Activated naive CD4-positive, alpha-beta T cell treated with anti-CD3 and anti-CD28 coated beads for 36 hours (primary cell): ENCODE measurements at places on chromosomes 6 and 20. TPM values are rescaled to one million over a fixed set of nuclear protein-coding genes. Genes with fewer than 3 reads are reported as not detected.

The HMGCLL1 gene
- not detected for total RNA-seq

DNA sequence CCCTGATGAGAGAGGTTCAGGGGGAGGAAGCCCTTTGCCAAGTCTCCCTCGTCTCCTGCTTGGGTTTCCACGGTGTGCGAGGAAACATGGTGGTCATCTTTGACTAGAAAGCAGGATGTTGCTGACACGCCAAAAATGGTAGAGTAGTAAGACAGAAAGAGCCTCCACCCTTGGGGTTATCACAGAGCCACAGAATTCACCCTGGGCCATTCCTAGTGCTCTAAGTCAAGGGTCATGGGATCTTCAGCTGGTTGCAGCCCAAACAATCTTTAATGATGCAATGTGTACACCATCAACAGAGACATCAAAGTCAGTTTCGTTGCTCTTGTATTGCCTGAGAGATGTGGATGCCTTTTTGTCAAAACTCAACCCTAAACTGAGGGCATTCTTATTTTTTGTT is 201.9 kb downstream of the LY86 start:
- DNase-seq: no peak

The PSORS1C2 gene
- not detected for total RNA-seq

- no peak for DNase-seq
Observed at GRCh38 chr6:128078276-128078675, 177.4 kb upstream of the THEMIS start.

DNA sequence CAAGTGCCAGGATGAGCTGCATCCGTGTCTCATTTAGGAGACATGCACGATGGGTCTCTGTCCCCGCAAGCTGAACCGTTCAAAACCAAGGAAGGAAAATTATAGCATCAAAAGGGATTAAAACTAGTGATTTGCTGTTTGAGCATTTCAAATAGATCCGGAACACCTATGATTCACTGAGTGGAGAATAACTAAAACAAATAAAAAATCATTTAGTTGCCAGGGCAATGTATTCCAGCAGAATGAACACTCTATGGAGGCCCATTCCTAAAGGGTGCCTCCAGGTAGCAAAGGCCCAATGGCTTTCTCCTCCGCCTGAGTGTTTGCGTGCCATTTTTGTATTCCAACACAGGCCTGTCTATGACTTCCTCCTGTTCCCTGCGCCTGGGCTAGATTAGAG is 354.8 kb downstream of the ZFAND3 start:
- DNase-seq: no peak

The TBXT gene
- not detected for total RNA-seq

The AHCY gene
- total RNA-seq: 258 TPM

- DNase-seq: no peak
Observed at GRCh38 chr6:169234634-169235033, 19.0 kb downstream of the THBS2 start.

GRCh38 chr20:35831971-35832370 is 60.2 kb downstream of the PHF20 start:
- DNase-seq: no peak

GRCh38 chr6:145530454-145530853 is 204.9 kb downstream of the EPM2A start:
- DNase-seq: no peak

- DNase-seq: no peak
Observed at GRCh38 chr6:122432816-122433215, 33.4 kb downstream of the HSF2 start.

DNA sequence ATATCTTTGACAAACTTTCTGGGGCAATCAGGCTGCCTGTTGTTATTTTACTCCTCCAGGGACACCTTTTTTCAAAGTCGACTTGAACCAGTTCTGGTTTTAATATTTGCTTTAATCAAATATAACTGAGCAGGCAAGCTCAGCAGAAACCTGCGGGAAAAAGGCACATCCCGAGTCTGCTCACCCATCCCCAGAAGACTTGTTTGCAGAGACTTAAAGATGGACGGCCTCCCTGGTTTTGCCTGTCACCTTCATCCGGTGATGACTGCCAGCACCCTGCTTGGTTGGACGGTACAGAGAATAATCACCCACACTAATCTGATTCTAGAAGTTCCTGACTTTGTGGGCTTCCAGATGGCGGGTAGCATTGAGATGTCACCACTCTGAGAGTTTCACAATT is 36.8 kb downstream of the PPP1R3G start:
- DNase-seq: no peak

- no peak for DNase-seq
Observed at GRCh38 chr6:53325785-53326184, 23.0 kb downstream of the ELOVL5 start.

DNA sequence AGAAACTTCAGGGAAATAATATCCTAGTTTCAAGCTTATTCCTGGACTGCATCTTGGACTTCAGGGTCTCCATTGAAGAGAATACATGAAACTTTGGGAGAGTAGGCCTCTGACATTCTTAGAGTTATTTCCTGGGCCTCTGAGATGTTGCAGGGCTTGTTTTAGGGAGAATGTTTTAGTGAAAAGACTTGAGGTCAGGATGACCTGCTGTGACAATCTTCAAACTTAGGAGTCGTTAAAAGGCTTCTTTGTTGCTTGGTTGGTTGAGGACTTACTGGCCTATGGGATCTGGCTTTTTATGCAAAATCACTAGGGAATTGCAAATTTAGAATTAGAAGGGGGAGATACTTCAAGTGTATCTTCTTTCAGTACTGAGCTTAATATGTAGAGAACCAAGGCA is 613.2 kb upstream of the FLRT3 start:
- no peak for DNase-seq

GRCh38 chr6:105688573-105688972 is 285.7 kb upstream of the PREP start:
- DNase-seq: no peak
